Dermis blood vessel endothelial cell (primary cell): ENCODE measurements at places on chromosomes 16 and 17.
A peak's percentile ranks its signal among the peaks of the same experiment; 100 is the strongest.

DNA sequence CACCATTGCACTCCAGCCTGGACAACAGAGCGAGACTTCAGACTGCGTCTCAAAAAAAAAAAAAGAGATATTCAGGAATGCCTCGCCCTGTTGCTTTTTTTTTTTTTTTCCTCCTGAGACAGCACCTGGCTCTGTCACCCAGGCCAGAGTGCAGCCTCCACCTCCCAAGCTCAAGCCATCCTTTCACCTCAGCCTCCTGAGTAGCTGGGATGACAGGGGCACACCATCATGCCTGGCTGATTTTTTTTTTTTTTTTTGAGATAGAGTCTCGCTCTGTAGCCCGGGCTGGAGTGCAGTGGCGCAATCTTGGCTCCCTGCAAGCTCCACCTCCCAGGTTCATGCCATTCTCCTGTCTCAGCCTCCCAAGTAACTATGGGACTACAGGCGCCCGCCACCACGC is 8.0 kb downstream of the PHAF1 start:
- no peak for DNase-seq

DNA sequence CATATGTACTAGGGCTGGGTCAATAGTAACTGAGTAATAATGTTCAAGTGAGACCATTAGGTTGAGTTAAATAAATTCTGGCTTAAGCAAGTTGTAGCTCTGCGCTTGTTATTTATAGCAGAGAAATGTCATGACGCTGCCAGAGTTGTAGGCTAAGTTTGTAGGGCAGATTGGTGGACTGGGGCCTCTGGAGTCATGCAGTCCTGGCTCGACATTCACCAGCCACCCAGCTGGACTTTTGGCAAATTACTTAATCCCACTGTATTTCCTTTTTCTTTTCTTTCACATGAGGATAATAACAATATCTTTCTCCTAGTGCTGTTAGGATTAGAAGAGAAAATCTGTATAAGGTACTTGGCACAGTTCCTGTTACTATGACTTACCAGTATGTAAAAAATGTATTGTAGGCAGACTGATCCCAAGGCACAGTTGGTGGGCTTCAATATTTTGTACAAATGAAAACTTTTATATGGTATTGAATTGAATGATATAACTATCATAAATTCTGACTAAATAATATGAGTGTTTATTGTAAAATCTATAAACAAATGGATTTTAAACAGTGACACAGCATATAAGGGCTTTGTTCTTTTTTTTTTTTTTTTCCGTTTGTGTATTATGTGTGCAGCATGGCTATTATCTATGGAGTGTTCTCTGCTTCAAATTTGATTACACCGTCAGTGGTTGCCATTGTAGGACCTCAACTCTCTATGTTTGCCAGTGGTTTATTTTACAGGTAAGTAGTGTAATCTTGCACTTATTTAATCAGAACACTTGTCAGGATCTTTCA is 2.6 kb downstream of the MFSD11 start:
- DNase-seq, result no peak

- no peak for DNase-seq
Measured at GRCh38 chr17:11499881-11500280, 98.4 kb upstream of the DNAH9 start.

DNA sequence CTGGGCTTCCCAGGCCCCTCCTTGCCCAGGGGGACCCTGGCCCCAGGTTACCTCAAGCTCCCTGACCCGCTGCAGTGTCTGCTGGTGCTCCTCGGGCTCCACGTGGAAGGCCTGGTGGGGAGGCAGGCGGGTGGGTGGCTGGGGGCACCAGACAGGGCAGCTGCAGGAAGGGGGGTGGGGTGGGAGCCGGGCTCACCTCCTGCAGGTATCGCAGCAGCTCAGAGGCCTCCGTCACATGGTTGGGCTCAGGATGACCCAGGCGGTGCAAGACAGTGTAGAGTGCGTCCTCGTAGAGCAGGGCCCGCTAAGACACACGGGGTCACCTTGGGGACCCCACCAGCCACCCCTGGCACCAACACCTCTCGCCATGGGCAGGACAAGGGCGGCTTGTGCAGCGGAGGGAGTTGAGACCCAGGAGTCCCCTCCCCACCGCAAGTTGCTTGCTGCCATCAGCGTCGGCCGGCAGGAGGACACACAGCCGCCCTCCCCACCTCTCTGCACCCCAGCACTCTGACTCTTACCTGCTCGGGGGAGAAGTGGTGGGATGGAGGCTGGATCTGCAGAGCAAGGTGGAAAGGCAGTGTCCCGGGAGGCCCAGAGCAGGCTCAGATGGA is 1.1 kb downstream of the UNC13D start:
- no peak for DNase-seq

- no peak for DNase-seq
Measured at GRCh38 chr17:39011907-39012468, 44.8 kb upstream of the FBXO47 start.

- no peak for DNase-seq
Measured at GRCh38 chr16:46746821-46747776, 1.0 kb downstream of the MYLK3 start.

DNA sequence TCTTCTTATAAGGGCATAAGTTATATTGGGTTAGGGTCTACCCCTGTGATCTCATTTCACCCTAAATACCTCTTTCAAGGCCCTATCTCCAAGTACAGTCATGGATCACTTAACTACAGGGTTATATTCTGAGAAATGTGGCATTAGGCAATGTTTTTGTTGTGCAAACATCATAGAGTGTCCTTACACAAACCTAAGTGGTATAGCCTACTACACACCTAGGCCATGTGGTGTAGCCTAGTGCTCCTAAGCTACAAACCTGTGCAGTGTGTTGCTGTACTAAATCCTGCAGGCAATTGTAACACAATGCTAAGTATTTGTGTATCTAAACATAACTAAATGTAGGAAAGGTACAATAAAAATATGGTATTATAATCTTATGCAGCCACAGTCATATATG is 18.0 kb downstream of the CLEC3A start:
- DNase-seq, result no peak

- no peak for DNase-seq
Measured at GRCh38 chr17:36947922-36948716, 635 bp upstream of the AATF start.

DNA sequence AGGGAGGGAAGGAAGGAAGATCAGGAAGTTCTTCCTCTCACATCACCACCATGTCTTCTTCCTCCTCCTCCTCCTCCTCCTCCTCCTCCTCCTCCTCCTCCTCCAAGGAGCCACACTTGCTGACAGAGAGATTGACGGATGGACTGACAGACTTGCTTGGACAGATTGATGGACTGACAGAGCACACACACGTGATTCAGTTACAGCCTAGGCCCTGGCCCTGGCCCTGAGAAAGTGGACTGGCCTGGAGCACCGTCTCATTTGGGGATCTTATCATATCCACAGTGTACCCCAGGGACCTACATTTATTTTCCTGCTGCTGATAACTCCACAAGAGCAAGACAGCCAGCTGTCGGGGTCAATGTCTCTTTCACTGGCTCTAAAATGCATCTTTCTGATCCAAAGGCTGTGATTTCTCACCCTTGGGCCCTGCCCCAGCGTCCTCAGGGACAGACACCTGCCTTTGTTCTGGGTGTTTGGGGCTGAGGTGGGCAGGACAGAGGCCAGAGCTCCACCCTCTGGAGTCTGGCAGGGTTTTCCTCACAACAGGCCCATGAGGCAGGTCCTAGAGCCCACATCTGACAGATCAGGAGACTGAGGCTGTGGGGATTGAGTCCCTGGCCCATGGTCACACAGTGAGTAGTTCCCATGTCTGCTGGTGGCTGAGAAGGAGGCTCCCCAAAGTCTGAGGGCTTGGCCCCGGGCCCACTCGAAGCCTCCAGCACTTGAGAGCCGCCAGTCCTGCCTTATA is 2.3 kb upstream of the P2RX1 start:
- DNase-seq, result no peak

- DNase-seq, result peak; percentile 71
Measured at GRCh38 chr16:53056392-53056881, 1.6 kb downstream of the CHD9 start.

DNA sequence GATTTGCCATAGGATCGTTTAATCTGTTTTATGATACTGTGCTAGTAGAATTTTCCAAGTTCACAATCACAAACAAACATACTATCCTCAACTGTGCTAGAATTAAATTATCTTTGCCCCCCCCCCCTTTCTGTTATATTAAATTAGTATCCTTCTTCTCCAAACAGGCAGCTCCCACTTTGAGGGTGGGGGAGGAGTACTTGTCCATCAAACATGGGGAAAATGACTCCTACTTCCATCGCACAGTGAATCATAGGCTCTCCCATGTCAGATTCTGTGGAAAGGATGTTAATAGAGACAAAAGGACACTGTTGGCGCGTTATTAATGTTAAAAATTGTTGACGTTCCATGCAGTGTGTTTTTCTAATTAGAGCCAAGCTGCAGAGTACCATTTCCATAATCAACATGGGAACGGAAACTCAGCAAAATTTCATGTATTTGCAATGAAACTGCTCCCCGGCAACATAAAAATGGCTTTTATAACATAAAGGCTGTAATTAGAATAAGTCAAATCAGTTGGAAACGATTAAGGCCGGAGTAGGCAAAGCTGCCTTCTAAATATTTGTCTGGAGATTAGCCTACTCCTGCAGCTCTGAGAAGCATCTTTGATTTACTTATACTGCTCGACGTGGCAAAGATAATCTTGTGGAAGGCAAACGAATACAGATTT is 104.6 kb downstream of the RBFOX1 start:
- DNase-seq, result no peak

- DNase-seq, result no peak
Measured at GRCh38 chr17:19337712-19338023, 24.9 kb downstream of the B9D1 start.

DNA sequence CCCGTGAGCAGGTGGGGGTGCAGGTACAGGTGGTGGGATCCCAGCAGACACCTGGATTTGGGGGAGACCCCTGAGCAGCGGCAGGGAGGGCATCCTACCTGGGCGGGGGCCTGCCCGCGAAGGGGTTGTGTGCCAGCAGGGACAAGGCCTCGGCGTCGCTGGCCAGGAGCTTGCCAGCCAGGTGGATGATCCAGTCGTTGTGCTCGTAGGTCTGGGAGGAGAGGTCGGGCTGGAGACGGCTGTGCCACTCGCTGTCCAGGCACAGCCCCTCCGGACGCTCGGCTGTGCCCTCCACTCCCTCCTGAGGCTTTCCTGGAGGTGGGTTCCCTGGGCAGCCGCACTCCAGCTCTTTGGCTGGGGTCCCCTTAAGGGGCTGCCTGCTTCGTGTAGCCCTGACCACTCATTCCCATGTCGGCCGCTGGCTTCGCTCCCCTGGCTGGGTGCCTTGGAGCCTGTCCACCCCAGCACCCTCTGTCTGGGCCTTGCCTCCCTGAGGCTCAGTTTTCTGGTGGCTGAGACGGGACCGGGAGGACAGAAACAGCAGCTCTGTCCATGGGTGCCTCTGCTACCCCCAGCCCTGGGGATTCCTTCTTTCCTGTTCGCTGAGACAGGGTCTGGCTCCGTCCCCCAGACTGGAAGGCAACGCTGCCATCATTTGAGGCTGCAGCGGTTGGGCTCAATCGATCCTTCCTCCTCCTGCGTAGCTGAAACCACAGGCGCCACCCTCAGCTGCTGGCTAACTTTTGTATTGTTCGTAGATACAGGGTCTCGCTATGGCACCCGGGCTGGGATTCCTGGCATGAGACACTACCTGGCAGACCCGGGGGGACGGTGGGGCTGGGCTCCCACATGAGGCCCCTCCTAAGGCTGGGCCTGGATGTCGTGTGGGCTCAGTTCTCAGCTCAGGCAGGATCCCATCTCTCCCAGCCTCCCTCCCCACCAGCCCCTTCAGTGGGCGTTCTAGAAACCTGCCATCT is 68.6 kb upstream of the GNG13 start:
- no peak for DNase-seq

GRCh38 chr17:45386178-45386577 is 46.5 kb downstream of the ARHGAP27 start:
- no peak for DNase-seq

GRCh38 chr16:89253548-89254287 is 36.2 kb downstream of the ZNF778 start:
- DNase-seq, result no peak
